NCI-H526 (cell line): ENCODE measurements at places on chromosomes 11 and 22.

DNA sequence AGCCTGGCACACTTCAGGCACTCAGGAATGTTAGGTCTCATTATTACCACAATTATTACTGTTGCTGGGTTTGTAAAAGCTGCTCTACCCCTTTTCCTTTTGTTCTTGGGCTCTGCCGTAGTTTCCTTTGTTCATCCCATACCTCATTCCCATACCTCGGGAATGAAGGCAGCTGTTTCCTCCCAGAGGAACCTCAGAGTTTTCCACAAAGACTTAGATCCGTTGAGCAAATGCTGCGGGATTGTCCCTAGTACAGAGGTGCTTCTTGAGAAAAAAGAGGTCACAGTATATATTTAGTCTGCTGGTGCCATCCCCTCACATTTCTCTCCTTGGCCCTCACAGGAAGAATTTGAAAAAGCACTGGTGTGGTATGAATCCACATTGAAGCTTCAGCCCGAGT, 134.7 kb downstream of the TTC17 start:
- DNase-seq = no peak

GRCh38 chr11:17462940-17463339, 13.7 kb downstream of the ABCC8 start:
- DNase-seq = no peak

DNA sequence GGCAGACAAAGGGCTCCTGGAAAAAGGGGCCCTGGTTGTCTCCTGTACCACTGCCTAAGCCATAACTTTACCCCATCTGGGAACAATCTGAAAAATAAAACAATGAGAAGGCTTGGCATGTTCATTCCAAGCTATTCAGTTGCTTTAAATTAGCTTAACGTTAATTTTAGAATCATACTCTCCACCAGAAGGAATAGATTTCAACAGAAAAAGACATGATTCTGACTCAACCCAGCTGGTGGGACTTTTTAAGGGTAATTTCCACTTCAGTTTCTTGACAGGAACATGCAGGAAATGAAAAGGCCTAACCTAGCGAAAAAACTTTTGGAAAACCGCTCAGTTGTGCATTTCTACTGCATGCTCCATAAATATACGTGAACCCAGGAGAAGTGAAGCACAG, 7.9 kb downstream of the SF3A1 start:
- no peak for DNase-seq

- no peak for DNase-seq
Measured at GRCh38 chr11:19429108-19429760, 188.5 kb upstream of the E2F8 start.

DNA sequence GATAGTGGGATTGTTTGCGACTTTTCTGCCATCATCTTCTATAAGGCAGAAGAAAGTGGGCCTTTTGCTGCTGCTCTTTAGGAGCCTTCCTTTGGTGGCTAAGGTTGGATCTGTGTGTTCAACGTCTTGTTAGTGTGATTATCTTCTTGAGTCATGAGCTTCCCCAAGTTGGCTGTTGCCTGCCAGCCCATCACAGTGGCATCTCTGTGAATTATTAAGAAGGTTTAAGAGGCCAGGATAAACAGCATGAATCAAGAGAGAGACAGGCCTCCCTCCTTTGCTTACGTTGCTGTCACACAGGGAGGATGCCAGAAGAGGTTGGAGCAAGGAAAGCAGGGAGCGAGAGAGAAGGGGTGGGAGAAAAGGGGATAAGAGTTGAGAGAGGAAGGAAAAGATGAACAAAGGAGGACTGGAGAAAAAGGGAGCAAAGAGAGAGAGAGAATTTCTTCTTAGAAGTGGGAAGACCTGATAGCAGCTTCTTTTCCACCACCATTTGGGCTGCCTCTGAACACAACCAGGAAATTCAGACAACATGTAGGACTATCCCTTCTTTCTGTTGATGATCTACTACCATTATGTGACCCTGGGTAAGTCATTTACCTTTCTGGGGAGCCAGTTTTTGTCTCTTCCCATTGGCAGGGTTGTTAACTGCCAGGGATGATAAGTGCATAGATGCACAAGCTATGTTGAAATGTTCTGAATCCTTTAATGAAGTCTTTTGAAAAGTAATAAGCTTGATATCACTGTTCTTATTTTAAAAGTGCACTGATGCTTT, 126.5 kb downstream of the NAV2 start:
- DNase-seq = no peak

- no peak for DNase-seq
Measured at GRCh38 chr11:82859750-82860149, 40.5 kb downstream of the PRCP start.

DNA sequence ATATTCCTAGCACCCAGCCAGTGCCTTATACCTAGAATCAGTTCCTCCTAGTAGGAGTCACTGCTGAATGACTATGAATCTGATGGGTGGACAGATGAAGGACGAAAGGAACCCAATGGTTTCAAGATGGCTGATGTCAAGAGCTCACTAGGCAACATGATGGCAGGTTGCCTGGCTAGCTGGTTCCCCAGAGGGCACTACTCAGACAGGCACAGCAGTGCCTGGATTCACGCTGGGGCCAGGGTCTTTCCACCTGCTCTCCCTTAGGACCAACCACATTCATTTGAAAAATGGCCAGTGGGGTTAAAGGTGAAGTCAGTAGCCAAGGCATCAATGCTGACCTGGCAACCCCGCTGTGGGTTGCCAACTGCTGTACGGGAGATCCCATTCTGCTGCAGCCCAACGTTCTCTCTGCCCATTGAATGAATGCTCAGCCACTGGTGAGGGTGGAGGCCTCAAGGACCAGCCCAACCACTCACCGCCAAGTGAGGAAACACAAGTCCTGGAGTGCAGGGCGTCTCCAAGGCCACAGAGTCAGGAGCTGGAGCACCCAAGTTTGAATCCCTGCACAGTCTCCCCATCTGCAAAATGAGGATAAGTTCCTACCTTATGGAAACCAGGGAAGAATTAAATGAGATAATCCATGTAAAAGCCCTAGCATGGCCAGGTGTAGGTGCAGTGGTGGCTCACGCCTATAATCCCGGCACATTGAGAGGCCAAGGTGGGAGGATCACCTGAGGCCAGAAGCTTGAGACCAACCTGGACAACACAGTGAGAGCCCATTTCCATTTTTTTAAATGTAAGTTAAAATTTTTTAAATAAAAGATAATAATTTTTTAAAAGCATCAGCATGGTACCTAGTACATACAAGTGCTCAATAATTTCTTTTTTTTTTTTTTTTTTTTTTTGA, 12.4 kb downstream of the MYH9 start:
- no peak for DNase-seq

DNA sequence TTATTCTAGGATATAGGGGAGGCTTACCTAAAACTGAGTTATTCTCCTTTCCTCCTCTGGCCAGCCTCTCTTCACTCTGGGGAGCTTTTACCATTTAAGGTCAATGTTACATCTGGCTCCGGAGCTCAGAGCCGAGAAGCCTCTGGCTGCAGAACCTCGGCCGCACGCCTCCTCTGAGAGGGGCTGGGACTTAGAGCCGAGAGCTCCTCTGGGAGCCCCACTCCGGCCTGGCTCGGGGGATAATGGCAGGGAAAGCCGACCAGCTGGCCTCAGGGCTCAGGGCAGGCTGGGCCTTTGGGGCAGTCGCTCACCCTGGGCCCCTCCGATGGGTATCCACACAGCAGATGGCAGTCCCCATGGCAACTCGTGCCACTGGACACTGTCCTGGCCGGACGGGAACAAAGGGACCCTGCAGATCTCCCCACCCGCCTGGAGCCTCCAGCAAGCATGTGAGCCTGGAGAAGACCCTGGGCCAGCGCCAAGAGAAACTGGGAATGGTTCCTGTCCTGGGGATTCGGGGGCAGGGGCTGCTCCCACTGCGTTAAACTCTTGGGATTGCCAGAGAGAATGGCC, at the start of gene IRAG1:
Gene IRAG1, minus strand, starts transcription at position 247 of the 573 bp plus-strand sequence. Its CDS starts 153 bp downstream, at position 94.
- no peak for DNase-seq

- DNase-seq = no peak
Measured at GRCh38 chr11:2193099-2193887, 21.7 kb upstream of the TH start.

DNA sequence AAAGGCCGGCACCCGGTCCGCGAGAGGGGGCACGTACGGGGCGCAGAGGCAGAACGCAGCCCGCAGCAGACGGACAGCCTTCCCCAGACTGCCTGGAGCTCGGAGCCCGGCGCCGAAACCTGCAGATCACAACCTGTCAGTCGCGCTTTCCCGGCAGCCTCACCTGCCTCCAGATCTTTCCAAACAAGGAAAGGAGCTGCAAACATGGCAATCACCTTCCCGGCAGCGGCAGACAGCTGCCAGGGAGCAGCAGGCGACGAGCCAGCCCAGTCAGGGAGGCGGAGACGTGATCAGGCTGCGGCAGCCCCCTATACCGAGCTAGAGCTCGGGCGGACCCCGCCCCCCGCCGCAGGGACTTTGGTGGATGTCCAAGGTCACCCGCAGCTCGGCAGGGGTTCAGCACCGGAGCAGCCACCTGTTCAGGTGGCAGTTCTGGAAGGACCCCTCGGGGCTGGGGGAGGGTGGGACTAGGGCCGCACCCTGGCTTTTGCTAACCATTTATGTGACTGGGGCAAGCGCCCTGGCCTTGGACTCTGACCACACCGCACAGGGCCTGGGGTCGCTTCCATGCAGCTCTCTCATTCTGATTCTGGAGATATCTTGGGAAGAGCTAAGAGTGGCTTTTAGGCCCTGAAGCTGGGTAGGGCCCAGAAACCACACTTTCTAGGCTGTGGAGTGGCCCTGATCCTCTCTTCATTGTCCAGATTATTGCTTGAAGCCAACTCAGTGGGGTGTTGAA, 143.8 kb downstream of the NECTIN1 start:
- DNase-seq = peak; percentile 22

GRCh38 chr11:66119348-66120133, 49.5 kb downstream of the PACS1 start:
- no peak for DNase-seq
